NCI-H460 (cell line): ENCODE measurements at places on chromosomes 7 and 10. TPM values are rescaled to one million over a fixed set of nuclear protein-coding genes. Genes with fewer than 3 reads are reported as not detected.

DNA sequence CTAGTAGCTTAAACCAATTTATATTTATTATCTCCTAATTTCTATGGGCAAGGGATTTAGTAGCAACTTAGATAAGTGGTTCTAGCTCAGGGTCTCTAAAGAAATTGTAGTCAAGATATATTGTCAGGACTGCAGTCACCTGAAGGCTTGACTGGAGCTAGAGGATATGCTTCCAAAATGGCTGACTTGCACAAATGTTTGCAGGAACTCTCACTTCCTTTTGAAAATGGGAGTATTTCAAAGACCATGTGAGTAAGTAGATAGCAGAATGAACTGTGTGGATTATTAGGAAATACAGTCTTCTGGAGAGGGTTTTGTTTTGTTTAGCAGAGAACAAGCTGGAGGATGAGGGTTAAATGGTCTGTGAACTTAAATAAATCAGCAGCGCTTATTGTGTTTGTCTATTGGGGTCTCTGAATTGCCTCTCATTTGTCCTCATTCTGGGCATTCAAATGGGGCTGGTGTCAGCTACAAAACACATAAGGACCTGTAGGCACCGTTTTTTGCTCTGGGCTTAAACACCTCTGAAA is 524.6 kb downstream of the LRMDA start:
- no peak for DNase-seq

GRCh38 chr7:156065400-156065799 is 253.1 kb upstream of the SHH start:
- no peak for DNase-seq

DNA sequence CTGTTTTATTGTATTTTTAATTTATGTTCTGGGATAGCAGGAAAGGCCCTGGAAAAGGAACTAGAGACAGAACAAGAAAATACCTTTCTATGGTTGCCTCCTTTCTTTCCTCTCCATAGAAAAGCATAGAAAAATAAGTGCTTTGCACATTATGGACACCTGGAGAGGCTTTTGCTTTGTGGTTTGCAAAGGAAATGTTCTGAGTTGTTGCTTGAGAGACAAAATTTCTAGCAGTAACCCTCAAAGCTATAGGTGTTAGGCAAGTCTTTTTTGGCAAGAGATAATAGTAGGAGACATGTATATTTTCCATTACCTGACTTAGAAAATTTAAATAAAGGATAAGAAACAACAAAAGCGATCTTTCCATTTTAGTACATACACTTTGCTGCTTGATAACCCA is 378.6 kb upstream of the PRKCQ start:
- no peak for DNase-seq

CH25H gene
- total RNA-seq = not detected in 2 replicates

MEPCE gene
- total RNA-seq = 30.9 and 33.1 TPM in 2 replicates

HOGA1 gene
- 1.4 TPM in 2 replicates for total RNA-seq
